Stimulated activated CD4-positive, alpha-beta T cell treated with anti-CD3 and anti-CD28 coated beads, Interleukin-4, amount 100 ng/mL, for 24 hours (primary cell): ENCODE measurements at places on chromosomes 11 and 22.

- no peak for DNase-seq
Observed at GRCh38 chr22:19916941-19917340, 24.6 kb upstream of the COMT start.

- no peak for DNase-seq
Observed at GRCh38 chr11:59223611-59224010, 10.9 kb upstream of the MPEG1 start.

GRCh38 chr11:34988294-34989255, 72.2 kb downstream of the PDHX start:
- no peak for DNase-seq

DNA sequence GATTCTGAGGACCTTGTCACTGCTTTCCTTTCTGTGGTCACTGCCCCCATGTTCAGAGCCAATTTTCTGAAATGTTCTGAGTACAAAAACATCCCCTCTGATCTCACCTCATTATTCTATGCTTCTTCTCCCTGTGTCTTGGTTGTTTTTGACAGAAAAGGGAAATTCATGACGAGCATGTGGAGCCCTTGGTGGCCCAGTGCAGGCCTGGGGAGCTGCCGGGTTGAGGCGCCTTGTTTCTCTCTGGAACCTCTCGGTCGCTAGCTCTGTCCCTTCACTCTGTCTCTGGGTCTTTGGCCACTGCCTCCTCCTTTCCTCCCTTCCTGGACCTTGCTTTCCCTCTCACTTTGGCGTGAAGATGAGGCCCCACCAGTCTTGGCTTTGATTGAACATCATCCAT, 63.0 kb upstream of the THY1 start:
- DNase-seq = no peak

DNA sequence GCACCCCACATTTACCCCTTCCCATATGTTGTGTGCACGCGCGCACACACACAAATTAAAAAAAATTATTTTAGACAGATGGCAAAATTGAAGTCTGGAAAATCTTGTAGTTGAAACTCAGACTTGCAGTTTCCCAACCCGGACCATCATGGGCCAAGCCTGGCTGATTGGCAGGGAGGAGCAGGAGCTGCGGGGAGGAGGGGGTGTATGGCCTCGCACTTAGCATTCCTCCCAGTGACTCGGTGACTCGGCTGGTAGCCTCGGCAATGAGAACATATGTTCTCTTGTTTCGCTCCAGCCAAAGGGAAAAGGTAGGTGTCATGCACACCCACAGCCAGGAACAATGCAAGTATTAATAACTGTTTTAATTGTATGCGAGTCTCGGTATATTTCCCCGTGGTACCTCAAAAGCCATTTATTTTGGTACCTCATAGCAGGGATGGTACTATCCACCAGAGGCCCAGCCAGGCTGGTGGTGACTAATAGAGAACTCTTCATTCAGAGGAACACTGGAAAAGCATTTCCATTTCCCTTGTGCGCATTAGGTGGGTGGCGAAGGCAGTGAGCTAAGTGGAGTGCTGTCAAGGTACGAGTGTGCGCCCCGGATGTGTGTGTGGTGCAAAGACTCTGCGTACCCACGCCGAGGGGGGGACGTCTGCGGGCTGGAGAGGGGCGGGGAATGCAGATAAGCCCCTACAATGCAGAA, 92.5 kb downstream of the DSCAML1 start:
- DNase-seq = no peak

- DNase-seq = no peak
Observed at GRCh38 chr11:104000798-104001197, 35.6 kb upstream of the DDI1 start.
